Articular chondrocyte of knee joint (primary cell): ENCODE measurements at places on chromosomes 7 and 10. TPM values are rescaled to one million over a fixed set of nuclear protein-coding genes. Genes with fewer than 3 reads are reported as not detected.

RRP12 gene
- total RNA-seq = 14.0 and 15.2 TPM in 2 replicates

CALML5 gene
- total RNA-seq = not detected in 2 replicates

AGR2 gene
- 0.39 and 0.86 TPM in 2 replicates for total RNA-seq

FBXO24 gene
- 0.13 and 0.43 TPM in 2 replicates for total RNA-seq

SORCS1 gene
- not detected in 2 replicates for total RNA-seq

SH2D4B gene
- not detected in 2 replicates for total RNA-seq

PTPN20 gene
- 5.6 and 7.8 TPM in 2 replicates for total RNA-seq

AMPH gene
- 4.3 and 5.4 TPM in 2 replicates for total RNA-seq

KAZALD1 gene
- total RNA-seq = 47.7 and 54.2 TPM in 2 replicates

ZNF138 gene
- 5.7 and 8.2 TPM in 2 replicates for total RNA-seq

PON3 gene
- 1.6 and 2.6 TPM in 2 replicates for total RNA-seq
